ENCODE measurements at places on chromosomes 16 and 17.

- no peak for DNase-seq
These were observed 165.3 kb downstream of the STX8 start for GRCh38 chr17:9410301-9410700.

- no peak for DNase-seq
These were observed 8.6 kb downstream of the XYLT1 start for GRCh38 chr16:17461951-17462729.

- peak; percentile 81 for DNase-seq
These were observed 61.4 kb upstream of the TBX2 start for GRCh38 chr17:61338000-61338798.

DNA sequence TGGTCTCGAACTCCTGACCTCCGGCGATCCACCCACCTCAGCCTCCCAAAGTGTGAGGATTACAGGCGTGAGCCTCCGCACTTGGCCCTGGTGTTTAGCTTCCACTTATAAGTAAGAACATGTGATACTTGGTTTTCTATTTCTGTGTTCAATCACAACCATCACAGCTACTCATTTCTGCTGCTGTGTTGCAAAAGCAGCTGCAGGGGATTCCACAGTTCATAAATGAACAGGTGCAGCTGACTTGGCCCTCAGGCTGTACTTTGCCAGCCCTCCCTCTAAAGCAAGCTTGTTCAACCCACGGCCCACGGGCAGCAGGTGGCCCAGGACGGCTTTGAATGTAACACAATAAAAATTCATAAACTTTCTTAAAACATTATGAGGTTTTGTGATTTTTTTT is 79.2 kb downstream of the SLC39A11 start:
- no peak for DNase-seq

GRCh38 chr17:82872591-82873520 is 33.0 kb upstream of the ZNF750 start:
- no peak for DNase-seq
